CD4-positive, alpha-beta T cell treated with Interleukin-6 for 4 hours (primary cell): ENCODE measurements at places on chromosomes 7 and 10.

- DNase-seq: no peak
Measured at GRCh38 chr7:151890355-151891004, 13.6 kb upstream of the PRKAG2 start.

DNA sequence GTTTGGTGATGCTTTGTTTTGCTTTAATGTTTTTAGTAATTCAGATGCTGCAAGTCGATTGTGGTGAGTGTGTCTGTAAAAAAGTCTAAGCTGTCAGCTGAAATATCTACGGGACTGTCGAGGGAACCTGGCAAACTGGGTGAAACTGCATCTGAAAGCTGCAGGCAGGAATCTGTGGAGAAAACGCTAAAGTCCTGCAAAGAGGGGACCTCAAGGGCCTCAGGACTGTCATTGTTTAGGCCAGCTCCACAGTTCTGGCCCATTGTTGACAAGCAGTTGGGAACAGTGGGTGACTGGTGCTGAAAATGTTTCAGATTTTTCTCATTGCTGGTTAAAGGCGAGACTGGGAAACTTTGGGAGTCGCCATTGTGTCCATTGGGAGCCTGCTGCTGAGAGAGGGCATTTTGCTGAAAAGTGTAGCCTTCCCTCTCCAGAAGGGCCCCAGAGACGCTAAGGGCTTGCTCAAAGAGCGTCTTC, 1.8 kb downstream of the HOXA2 start:
- no peak for DNase-seq

DNA sequence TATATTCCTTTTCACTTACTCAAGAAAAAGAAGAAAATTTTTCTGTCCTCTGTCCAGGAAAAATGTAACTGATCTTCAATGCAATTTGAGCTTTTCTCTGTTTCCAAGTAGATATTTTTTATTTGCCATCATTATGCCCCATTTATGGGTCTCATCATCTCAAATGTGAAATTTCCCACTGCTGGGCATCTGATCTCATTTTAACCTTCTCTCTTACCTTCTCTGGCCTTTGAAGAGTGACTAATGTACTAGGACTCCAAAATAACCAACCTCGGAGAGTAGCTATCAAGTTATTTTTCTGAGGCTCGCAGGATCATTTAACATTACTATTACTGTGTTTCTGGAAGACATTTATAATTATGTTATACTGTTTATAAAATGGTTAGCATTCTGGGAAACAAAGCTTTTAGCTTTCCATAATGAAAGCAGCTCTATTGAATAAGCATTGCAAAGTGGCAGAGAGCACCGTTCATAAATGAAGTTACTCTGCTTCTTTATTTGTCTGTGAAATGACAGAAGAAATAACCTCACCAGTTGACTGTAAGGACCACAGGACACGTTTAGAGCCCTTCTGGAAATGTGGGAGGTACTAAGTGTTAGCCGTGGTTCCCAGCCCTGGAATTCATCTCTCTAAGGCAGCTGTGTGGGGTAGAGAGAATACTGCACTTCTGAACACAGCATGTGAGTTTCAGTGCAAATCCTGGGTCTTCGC, 33.3 kb upstream of the NMT2 start:
- DNase-seq: no peak

DNA sequence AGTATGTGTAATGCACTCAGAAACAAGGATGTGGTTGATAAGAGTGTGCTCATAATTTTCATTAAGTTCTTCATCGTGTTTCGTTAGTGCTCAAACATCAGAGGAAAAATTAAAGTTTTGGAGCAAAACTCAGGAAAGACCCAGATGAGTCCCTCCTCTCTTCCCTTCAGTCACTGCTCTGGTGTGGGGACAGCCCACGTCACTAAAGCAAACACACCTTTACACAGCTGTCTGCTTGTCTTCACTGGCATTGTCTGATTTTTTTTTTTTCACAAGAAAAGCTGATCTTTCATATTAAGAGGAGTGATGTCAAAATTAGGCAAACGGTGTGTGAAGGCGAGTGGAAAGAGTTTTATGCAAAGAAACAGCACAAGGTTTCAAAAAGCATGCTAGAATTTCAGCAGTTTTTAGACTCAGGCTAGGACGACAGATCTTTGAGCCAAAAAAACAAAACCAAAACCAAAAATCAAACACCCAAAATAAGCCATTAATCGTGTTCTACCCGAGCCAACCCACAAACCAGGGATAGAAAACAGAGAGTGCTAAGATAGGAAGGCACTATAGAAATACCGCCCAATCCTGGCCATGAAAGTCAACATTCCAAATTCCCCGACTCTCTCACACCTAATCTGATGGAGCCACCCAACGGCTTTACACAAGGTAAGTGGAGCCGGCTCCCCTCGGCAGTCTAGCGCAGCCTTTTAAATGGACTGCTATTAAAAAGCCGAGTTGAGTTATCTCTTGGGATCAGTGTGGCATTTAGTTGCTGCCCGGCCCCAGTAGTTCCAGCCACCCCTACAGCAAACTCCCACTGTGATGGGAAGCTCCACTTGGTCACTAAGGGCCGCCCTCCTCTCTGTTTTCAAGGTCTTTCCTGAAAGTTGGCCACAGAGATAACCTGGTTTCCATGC, 27.9 kb upstream of the GATA3 start:
- DNase-seq: no peak

DNA sequence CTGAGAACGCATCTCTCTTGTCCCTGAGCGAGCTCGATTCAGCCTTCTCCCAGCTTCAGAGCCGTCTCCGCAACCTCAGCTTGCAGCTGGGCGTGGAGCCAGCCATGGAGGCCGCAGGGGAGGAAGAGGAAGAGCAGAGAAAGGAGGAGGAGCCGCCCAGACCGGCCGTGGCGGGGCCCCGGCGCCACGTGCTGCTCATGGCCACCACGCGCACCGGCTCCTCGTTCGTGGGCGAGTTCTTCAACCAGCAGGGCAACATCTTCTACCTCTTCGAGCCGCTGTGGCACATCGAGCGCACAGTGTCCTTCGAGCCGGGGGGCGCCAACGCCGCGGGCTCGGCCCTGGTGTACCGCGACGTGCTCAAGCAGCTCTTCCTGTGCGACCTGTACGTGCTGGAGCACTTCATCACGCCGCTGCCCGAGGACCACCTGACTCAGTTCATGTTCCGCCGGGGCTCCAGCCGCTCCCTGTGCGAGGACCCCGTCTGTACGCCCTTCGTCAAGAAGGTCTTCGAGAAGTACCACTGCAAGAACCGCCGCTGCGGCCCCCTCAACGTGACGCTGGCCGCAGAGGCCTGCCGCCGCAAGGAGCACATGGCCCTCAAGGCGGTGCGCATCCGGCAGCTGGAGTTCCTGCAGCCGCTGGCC, 43.2 kb downstream of the CHST3 start:
- DNase-seq: no peak

GRCh38 chr10:31262672-31263071, 56.3 kb upstream of the ZEB1 start:
- no peak for DNase-seq

GRCh38 chr7:117776224-117776623, 97.0 kb downstream of the CTTNBP2 start:
- no peak for DNase-seq

- DNase-seq: no peak
Measured at GRCh38 chr10:103535595-103535994, 42.1 kb downstream of the NEURL1 start.

DNA sequence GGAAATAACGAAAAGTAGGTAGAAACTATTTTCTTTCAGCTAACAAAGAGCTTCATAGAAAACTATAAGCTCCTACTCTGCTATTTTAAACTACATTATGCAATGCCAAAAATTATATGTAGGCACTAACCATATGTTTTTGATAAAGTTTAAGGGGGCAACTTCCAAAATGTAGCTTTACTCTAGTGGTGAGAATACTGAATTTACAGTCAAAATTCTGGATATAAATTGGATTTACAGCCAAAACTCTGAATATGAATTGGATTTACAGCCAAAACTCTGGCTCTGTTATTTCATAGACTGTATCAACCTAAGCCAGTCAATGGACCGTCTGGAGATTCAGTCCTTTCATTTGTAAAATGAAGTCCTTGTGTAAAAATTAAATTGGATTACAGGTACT, 86.8 kb upstream of the ANK3 start:
- no peak for DNase-seq

DNA sequence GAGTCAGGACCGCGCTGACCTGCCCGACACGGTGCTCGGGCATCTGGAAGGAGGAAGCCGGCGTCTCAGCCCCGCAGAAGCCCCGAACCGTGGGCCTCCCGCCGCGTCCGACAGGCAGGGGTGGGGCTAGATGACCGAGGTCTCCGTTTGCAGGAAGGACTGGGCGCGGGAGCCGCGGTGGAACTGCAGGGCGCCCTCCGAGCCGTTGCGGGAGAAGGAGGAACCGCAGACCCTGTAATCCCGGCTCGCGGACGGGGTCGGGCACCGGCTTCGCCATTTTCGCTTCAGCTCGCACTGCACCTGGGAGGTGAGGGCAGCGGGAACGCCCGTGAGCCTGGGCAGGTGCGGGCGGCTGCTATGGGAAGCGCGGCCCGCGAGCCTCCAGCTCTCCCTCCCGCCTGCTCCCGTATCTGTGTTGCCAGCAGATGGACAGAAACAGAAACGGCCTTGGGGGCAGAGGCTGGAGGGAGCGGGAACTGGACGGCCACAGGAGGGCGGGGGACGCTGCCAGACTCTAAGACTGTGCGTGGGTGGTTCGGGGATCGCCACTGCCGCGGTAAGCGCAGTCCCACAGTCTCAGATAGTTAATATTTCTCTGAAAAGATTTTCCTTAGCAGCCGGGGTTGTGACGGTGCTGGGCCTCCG, 114.1 kb downstream of the VIPR2 start:
- peak; percentile 10 for DNase-seq

- DNase-seq: no peak
Measured at GRCh38 chr7:117251687-117252086, 71.2 kb downstream of the WNT2 start.

DNA sequence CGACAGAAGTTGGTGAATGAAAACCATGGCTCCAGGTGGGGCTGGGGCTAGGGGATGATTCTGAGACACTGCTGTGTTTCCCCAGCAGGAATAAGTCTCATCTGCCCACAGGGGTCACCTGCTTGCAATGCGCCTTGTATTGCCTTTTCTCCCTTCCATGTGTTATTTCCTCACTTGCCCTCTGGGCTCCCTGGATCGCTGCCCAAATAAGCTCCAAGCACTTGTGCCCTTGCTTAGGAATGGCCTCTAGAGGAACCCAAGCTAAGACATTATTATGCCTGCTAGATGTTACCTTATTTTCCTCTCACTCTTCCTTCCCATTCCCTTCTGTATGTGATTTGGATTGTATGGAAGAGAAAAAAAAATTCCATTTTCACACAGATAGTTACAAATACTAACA, 24.8 kb upstream of the PLPP4 start:
- no peak for DNase-seq

DNA sequence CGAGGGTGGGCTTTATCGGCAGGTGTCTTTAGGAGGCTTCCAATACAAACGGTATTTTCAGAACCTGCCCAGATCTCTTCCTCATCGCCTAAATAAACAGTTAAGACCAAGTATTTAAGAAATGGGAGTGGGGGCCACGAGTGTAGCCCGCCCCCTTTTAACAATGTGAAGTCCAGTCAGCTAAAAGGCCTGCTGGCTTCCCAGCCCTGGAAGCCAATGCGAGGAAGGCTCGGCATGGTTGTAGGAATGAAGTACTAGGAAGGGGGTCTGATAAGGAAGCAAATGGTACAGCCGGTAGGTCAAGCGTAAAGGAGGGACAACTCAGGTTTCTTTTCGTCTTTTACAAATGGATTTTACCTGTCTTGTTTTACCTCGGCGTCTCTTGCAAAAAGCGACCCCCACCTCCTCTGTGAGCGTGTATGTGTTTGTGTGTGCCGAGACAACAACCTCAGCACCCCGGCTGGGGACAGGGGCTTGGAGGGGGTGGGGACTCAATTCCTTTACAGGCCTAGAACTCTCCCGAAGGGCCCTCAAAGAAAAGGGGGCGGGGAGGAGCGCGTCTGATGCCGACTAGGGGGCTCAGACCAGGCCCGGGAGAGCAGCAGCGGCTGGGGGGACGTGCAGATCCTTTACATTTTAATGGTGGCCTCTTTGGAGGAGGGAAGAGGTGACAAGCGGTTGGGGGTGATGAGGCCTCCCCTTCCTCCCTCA, 147.6 kb downstream of the GPR85 start:
- no peak for DNase-seq

- no peak for DNase-seq
Measured at GRCh38 chr7:144019457-144019856, 19.3 kb downstream of the OR6B1 start.

DNA sequence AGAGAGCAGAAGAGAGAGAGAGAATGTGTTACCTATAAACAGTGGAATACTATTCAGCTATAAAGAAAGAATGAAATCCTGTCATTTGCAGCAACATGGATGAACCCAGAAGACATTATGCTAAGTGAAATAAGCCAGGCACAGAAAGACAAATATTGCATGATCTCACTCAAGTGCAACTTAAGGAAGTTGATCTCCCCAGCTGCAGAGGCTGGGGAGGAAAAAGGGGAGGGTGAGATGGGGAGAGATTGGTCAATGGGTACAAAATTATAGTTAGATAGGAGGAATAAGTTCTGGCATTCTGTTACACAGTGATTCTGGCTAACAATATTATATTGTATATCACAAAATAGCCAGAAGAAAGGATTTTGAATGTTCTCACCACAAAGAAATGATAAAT, 11.2 kb upstream of the JAZF1 start:
- DNase-seq: no peak

DNA sequence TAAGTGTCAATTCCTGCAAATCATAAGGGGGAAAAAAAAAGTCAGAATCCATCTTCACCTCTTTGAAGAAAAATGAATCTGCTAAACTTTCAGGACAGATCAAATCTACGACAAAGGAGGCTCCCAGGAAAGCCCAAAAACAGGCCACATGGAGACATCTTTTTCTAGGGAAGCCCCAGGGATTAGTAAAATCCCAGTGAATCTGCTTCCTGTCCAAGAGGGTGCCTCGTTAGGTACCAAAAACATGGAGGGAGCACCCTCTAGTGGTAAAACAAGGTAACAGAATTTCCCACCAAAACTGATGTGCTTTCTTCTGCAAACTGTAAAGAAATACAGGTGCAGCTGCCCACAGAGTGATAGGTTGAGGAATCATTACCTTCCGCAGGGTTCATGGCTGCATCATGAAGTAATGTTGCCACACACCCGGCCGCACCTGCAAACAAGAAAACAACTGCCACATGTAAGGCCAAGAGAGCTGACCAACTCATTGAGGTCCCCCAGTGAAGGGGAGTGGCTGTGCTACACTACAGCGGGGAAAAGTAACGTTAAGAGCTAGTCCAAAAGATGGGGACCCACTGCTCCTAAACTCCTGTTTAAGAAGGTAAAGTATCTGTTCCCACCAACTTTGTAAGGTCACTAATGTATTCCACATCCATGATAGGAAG, 7.9 kb downstream of the SLC25A28 start:
- DNase-seq: peak; percentile 18

GRCh38 chr10:59625721-59626522, 83.7 kb downstream of the SLC16A9 start:
- DNase-seq: peak; percentile 43

- no peak for DNase-seq
Measured at GRCh38 chr7:108515630-108516029, 10.3 kb downstream of the PNPLA8 start.

DNA sequence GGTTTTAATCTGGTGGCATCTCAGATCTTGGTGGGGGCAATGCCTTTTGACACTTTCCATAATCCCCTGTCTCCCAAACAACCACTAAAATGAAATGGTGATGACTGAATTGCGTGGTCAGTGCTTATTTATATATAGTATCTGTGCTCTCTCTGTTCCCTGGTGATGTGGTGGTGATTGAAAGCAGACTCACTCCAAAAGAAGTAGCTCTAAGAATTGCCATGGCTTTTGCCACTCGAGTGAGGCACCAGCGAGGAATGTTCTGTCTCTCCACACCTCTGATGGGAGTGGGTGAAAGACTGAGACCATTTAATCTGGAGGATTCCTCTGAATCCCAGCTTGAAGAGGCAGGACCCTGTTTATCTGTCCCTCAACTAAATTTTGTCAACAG, 2.8 kb downstream of the DUSP5 start:
- no peak for DNase-seq

GRCh38 chr10:72802332-72802731, 91.2 kb upstream of the OIT3 start:
- no peak for DNase-seq
